ENCODE measurements at places on chromosomes 13 and 19. TPM values are rescaled to one million over a fixed set of nuclear protein-coding genes. Genes with fewer than 3 reads are reported as not detected.

- no peak for DNase-seq
Measured at GRCh38 chr19:4256563-4256962, 9.7 kb downstream of the YJU2 start.

- no peak for DNase-seq
Measured at GRCh38 chr13:99859178-99860177, 112.1 kb downstream of the ZIC5 start.

- no peak for DNase-seq
Measured at GRCh38 chr19:39677961-39678889, 22.5 kb downstream of the LGALS16 start.

DNA sequence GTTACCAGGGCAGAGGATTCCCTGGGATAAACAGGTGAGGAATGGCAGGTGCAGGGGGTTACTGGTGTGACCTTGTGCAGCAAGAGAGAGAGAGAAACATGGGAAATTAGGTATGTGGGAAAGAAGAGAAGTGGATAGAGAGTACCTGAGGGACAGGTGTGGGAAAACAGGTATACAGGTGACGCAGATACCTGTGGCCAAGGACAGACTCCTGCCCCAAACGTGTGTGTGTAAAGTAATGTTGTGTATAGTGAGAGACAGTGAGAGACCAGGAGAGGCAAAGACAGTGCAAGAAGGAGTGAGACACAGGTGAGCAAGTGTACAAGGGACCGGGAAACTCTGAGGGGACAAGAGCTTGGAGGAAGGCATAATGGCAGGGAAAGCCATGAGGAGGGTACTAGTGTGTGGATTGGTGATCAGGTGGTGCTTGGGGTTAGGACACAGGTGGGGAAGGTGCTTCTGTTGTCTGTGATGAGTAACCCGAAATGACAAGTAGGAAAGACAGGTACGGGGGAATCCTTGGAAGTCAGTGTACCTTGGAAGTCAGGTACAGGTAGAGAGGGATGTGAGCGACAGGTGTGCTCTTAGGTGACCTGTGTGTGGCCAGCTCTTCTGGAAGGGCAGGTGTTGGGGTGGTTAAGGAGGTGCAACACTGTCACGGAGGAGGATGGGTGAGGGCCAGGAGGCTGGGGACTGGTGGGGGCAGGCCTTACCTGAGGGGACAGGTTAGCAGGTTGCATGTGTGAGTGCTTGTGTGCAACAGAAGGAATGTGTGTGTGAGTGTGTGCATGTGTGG lies 2.8 kb downstream of the ERFL start:
- no peak for DNase-seq

CERS1 gene
- total RNA-seq, result 27.7 TPM

FUT2 gene
- total RNA-seq, result not detected

DNA sequence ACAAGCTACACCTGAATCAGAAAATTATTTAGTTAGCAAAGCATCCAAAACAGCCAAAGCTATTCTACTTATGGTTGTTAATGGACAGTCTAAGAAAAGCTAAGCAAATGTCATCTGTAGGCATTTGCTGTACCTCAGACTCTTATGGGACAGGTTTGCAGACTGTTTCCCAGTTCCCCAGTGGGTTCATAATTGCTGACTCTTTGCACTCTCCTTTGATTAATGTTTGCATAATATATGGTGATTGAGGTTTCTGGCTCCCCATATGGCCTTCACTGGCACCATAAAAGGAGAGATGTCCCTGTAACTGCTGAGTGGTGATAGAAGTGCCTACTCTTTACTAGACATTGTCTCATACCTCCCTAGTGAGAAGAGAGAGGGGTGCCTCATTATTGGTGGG lies 142.1 kb downstream of the GPC6 start:
- DNase-seq, result no peak

RDH8 gene
- not detected for total RNA-seq

- no peak for DNase-seq
Measured at GRCh38 chr13:26899202-26899601, 138.6 kb upstream of the GPR12 start.

DNA sequence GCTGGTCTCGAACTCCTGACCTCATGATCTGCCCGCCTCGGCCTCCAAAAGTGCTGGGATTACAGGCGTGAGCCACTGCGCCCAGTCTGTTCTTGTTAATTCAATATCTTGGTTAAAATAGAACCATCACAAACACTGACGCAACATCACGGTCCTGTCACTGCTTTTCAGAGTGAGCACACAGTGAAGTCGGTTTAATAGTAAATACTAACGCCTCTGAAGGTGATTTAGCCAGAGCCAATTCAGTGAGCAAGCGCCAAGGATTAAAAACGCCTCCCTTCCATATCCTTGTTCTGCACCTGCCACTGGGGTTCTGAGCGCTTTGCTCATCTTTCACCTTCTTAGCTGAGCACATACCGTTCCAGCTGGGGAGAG lies 30.3 kb downstream of the LAMP1 start:
- no peak for DNase-seq

GRCh38 chr13:29703421-29703820 lies 107.9 kb upstream of the SLC7A1 start:
- DNase-seq, result no peak

GRCh38 chr13:33494596-33495204 lies 209.1 kb upstream of the STARD13 start:
- DNase-seq, result no peak

RPL21 gene
- total RNA-seq, result 1,081 TPM

DNA sequence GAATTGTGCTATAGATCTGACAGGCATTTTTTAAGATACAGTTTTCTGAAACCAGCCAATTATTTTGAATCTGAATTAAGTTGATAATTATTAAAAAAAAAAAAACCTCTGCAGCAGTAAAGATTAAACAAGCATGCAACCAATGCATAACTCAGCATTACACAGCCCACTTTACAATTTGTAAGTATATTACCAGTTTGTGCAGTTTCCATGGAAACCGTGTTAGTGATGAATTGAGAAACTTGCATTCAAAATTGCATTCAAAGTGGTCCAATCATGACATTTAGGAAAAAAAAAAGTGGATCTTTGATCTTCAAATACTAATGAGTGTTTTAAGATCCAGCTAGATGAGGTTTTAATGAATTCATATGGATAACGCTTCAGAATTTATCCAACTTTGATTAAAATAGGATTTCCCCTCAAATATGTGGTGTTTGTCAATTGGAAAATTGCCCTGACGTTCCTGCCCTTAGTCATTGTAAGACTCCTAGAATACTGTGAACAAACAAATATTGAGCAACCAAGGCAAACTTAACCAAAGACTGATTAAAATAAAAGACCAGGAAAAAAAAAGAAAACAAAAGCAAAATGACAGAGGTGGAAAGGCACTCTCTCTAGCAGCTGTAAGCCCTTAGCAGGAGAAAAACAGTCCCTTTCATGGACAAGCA lies 314.8 kb upstream of the MAB21L1 start:
- DNase-seq, result no peak

GRCh38 chr13:96850538-96851145 lies 143.6 kb downstream of the OXGR1 start:
- DNase-seq, result no peak

DNA sequence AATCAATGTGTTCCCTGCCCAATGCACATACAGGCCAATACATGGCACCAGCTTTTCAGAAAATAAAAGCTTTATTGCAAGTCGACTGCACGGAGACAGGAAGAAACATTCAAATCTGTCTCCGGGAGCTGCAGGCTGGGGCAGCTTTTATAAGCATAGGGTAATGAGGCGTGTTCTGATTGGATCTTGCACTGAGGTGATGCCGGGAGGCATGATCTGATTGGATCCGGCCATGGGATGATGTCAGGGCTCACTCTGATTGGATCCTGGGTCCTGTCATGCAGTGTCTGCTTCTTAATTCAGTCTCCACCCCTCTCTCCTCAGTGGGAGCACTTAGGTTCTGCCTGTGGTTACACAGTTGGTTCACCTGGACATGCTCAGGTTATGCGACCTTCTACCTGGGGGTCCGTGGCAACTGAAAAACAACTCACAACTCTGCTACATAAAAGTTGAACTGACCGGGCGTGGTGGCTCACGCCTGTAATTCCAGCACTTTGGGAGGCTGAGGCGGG lies 11.8 kb upstream of the FBN3 start:
- DNase-seq, result no peak

DNA sequence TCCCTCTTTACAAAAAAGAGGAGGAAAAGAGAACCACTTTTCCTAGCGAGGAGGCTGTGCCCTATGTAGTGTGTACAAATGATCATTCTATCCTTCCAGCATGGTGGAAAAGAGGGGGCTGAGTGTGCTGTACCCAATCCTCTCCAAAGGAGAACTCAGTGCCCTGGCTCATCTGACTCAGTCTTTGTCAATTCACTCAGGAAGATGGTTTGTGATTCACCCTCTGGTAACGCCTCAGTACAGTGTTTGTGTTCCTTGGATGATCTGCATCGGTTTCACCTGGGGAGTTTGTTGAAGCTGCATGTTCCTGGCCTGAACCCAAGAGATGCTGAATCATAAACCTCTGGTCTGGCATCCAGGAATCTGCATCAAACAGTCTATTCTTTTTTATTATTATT lies 18.3 kb upstream of the ENOX1 start:
- no peak for DNase-seq

- DNase-seq, result no peak
Measured at GRCh38 chr19:54482889-54483288, 9.8 kb upstream of the CDC42EP5 start.

URI1 gene
- 59.9 TPM for total RNA-seq
